ENCODE measurements at places on chromosomes 1 and 21.

- no peak for DNase-seq
Measured at GRCh38 chr1:201024625-201024998, 1.1 kb upstream of the KIF21B start.

GRCh38 chr21:26495283-26495849, 77.7 kb downstream of the CYYR1 start:
- no peak for DNase-seq

GRCh38 chr1:235246022-235246948, 81.7 kb downstream of the ARID4B start:
- DNase-seq = no peak

GRCh38 chr1:208053661-208054060, 142.7 kb upstream of the CD34 start:
- no peak for DNase-seq

DNA sequence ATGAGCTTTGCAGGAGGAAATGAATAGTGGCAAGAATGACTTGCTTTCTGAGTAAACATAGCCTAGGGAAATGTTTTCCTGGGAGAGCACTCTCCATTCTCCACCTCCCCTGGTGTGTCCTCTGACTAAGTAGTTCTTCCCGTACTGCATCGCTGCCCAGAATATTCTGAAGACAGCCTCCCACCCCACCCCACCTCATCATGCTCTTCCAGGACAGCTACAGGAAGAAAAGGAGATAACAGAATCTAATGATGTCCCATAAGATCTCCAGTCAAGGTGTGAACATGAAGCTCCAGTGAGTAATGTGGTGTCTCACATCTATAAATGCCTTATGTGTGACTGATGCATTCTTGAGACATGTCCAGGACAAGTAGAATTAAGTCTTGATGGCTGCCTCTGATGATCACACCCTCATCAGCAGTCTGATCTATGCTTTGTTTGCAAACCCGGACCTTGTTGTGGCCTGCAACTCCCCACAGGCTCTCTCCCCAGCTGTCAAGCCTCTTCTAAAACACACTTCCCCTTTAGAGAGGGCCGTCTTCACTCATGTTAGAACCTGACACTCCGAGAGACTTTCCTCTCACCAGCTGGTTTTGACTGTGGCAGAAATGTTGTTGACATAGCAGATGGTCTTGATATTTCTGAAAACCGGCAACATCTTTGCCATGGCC, 183.0 kb downstream of the CYYR1 start:
- DNase-seq = no peak

- DNase-seq = no peak
Measured at GRCh38 chr1:104720741-104721140, 971.0 kb downstream of the AMY1C start.

DNA sequence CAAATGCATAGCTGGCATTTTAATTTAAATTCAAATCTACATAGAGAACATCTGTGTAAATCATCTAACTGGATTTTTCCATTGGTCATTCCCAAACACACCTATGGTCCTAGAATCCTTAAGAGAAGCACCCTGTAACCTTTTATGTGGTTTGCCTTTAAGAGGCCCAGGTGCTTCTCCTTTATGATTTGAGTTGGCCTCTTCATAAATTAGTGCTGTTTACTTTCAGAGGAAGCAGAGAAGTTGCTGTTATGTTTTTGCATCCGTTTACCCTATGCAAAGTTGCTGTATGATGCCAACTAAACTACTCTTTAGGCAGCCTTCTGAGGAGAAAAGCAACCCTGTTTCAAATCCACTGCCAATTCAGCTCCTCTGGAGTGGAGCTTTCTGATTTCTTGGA, 193.8 kb downstream of the HS2ST1 start:
- DNase-seq = no peak

- DNase-seq = no peak
Measured at GRCh38 chr1:28897789-28898188, 16.6 kb upstream of the EPB41 start.

DNA sequence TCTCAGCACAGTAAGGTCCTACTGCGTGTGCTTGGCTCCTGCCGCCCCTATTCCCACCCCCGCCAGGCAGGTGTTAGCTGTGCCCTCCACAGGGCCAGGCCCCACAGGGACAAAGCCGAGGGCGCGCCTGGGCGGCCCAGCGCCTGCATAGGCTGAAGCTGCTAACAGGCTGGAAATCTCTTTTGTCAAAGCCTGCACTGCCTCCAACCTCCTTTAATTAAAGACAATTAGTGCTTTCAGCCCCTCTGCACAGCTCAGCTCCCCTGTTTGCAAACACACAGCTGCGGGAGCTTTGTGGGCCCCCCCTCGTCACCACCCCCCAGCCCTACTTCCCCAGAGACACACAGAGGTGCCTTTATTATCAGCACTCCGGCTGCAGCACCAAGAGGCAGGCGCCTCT, 95.9 kb downstream of the EPHB2 start:
- peak; percentile 85 for DNase-seq

DNA sequence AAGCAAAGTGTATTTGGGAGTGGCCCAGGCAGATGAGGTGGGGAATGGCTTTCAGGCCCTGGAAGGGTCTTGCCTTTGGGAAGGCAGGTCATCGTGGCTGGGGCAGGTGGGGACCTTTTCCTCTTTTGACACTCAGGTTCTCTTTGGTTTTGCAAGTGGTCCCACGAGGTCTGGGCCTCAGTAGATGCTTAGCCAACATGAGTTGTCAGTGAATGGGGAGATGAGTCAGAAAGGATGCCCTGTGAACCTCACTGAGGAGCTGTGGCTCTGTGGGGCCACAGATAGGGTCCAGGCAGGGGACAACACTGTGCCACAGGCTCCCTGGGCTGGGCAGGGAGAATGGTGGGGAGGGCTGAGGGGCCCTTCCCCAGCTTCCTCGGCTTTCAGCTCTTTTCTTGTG, 19.0 kb downstream of the ARHGEF10L start:
- DNase-seq = no peak

GRCh38 chr21:32276671-32277070, 2.2 kb downstream of the MIS18A start:
- DNase-seq = no peak

- no peak for DNase-seq
Measured at GRCh38 chr1:89842567-89843272, 21.9 kb downstream of the LRRC8D start.

DNA sequence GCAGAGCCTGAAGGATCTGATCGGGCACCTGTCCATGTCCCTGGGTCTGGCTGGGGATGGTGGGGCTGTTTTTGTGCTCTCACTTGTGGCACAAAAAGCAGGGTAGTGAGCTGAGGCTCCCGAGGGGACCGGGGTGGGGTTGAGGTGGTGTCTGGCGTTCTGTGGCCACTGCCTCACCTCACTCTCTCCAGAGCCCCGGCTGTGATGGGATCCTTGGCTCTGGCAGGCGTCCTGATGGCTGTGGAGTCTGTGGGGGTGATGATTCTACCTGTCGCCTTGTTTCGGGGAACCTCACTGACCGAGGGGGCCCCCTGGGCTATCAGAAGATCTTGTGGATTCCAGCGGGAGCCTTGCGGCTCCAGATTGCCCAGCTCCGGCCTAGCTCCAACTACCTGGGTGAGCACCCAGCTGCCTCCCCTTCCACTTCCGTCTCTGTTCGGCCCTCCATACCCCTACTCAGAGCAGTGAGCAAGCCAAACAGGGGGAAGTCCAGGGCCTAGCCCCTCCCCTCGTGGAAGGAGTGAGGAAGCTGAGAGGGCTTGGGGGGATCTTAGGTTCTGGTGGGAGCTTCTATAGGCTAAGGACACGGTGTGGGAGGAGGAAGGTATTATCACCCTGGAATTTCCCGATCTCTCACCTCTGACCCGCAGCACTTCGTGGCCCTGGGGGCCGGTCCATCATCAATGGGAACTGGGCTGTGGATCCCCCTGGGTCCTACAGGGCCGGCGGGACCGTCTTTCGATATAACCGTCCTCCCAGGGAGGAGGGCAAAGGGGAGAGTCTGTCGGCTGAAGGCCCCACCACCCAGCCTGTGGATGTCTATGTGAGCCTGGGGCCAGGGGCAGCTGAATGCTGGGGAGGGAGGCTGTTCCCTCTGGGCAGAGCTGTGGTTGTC, 7.0 kb downstream of the ADAMTSL4 start:
- DNase-seq = no peak

- DNase-seq = no peak
Measured at GRCh38 chr1:235027076-235027861, 101.4 kb downstream of the TOMM20 start.

- no peak for DNase-seq
Measured at GRCh38 chr1:9265037-9265436, 27.7 kb upstream of the SPSB1 start.

- no peak for DNase-seq
Measured at GRCh38 chr1:150386592-150386991, 22.6 kb downstream of the RPRD2 start.
